ENCODE measurements at places on chromosomes 2 and 18.

- DNase-seq, result no peak
These were observed 118.1 kb upstream of the EPAS1 start for GRCh38 chr2:46179037-46179621.

DNA sequence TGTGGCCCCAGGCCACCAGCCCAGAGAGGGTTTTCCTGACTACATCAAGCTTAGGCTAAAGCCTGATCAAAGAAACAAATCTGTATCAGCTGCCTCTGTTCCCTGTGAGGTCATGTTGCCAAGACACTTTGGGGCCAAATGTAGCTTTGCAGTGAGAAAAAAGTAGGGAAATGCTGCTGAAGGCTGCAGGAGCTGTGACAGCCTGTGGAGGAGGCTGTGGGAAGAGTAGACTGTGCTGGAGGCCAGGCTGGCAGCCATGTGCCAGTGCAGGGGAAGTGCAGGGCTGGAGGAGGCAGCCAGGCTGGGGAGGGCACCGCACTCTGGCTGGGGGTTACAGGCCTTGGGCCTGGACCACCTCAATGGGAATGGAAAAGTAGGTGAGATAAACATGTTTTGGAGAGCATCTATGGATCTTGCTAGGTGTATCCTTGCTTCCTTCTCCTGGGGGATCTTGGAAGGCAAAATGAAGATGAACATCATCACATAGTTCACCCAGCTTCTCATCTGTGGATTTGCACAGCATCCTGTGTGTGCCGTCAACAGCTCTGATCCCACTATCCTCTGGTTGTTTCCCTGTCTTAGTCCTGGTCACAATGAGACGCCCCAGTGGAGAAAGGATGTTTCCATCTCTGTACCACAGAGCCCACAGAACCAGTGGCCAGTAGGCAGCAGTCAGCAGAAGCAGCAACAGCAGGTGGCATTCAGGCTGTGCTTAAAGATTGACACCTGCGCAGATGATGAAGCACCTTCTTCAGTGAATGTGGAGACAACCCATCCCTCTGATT lies 103.8 kb upstream of the COPS8 start:
- DNase-seq, result no peak

- DNase-seq, result no peak
These were observed 21.6 kb downstream of the TWIST2 start for GRCh38 chr2:238869293-238870124.

DNA sequence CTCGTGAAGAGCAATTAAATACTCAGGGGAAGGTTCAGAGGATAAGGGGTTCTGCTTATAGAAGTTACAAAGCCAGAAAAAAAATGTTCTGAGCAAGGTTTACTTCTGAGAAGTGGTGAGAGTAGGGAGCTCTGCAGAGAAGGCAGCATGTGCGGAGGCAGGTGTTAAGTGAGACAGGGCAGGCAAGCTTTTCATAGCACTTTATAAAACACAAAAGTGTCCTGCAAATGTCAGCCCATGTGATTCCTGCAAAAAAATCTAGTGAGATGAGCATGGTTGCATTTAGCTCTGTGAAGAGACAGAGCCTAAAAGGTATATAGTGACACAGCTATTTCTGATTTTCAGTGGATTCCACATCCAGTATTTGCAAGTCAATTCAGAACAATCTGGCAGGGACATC lies 223.8 kb upstream of the SYT4 start:
- DNase-seq, result no peak

DNA sequence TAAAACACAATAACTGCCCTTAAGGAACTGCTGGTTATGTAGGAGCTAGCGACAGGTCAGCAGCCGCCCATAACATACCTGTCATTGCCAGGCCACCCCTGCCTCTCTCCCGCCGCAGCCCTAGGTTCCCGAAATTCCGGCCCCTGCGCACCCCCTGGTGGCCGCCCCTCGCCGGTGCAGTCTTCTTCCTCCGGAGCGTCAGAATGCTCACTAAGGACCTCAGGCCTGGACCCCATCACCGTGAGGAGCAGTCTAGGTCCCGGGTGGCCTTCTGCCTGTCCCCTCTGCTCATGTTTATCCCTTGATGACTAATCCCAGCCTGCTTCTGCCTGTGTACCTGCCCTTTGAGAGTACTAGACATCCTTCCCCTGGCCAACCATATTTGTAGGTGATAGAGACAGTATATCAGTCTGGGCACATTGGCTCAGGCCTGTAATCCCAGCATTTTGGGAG lies 115.7 kb upstream of the SLC1A4 start:
- DNase-seq, result peak; percentile 83

- no peak for DNase-seq
These were observed 428.3 kb downstream of the NCKAP5 start for GRCh38 chr2:133139847-133140533.

GRCh38 chr2:203692031-203692710 lies 14.3 kb upstream of the CD28 start:
- DNase-seq, result no peak

DNA sequence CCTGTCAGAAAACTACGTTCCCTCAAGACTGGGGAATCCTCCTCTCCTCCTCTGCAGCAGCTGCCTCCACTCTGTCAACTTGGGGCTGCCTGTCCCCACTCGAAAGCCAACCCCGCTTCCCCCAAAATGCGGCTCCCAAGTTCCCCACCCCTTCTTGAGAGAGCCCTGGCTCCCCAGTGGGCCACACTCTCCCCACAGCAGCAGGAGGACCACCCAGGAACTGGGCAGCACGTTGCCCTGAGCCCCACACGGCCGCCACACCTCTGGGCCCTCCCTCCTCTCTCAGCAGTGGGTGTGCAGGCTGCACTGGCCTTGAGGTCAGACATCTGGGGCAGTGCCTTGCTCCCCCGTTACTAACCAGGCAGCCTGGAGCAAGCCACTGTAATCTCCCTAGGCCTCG lies 9.6 kb upstream of the TEX51 start:
- no peak for DNase-seq

DNA sequence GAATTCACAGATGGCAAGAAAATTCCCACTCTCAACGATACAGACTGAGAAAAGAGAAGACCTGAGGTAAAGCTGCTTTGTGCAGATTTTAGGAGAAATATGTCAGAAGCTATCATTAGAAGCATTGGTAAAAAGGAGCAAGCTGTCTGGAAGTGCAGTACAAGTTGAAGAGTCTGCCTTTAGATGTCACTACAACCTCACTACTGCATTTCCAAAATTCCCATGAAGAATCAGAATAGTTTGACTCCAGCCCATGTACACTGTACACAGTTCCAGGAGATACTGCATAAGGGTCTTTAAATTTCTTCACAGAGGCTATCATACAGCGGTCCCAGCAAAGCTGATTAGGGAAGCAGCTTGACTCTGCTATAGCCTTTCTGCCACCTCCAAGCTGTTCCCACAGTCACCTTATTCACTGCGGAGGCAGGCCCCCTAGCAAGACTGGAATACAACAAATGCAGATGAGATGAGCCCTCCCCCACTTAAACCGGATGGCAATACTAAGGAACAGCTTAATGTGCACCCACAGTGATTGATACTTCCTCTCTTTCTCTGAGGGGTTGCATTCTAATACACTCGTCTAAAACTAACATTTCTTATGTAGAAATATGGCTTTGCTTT lies 527.4 kb downstream of the TMEM182 start:
- no peak for DNase-seq

DNA sequence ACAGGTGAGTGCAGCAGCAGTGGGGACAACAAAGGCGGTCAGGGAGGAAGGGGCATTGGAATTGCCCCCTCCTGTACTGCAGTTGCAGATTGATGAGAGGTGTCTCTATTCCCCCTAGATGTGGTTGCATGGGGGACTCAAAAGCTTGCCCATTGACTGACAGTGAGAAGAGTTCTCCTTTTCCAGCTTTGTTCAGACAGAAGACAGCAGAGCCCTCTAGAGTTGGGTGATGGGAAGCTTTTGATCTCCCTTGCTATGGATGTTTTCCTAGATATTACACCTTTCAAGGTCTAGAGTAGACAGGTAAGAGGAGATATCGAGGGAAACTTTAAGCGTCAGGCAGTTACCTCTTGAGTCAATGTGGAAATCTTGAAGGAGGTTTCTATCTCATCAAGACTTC lies 2.9 kb downstream of the PROKR1 start:
- DNase-seq, result no peak

GRCh38 chr2:221533299-221533698 lies 38.8 kb downstream of the EPHA4 start:
- no peak for DNase-seq

- DNase-seq, result no peak
These were observed 49.9 kb downstream of the FAM210A start for GRCh38 chr18:13676471-13676870.

DNA sequence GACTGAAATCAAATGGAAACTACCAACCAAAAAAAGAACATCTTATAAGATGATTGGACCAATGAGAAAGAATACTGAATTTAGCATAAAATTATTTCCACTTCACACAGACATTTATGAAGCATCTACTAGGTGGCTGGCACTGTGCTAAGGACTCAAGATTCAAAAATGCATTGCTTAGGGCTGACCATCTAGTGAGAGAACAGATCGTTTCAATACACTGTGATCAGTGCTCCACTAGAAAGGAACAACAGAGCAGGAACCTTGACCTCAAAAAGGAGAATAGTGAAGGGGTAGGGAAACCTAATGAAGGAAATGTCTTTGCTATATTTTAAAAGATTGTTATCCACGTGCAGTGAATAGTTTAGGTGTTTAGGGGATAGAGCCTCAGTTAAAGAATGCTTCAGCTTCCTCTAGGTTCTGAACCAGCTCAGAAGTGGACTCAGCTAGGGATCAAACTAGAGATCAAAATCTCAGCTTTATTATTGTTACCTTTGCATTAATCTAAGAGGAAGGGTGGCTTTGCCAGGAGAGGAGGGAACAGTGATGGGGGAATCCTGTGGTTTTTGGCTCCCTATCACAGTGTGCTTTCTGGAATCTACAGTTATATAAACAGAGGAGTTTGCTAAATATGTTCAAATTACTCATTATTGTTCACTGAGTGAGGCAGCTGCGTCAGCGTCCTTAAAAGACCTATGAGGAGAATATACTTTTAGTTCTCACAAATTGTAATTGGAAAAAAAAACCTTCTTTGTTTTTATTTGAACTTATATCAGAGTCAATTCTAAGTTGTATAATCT lies 16.2 kb upstream of the BBS5 start:
- DNase-seq, result no peak

DNA sequence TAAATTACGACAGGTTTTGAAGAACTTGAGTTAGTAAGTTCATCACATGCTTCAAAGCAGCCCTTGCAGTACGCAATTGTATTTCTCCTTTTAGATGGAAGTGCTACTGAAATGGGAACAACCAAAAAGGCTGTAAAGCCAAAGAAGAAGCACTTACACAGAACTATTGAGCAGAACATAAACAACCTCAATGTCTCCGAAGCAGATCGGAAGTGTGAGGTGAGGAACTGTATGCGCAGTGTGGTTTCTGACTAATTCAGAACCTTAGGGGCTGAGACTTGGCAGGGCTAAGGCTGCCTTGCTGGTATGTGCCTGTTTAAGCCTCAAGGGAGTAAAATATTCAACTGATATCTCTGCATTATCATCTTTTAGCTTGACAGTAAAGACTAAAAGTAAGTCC lies 8.4 kb downstream of the NCAPH start:
- DNase-seq, result no peak

DNA sequence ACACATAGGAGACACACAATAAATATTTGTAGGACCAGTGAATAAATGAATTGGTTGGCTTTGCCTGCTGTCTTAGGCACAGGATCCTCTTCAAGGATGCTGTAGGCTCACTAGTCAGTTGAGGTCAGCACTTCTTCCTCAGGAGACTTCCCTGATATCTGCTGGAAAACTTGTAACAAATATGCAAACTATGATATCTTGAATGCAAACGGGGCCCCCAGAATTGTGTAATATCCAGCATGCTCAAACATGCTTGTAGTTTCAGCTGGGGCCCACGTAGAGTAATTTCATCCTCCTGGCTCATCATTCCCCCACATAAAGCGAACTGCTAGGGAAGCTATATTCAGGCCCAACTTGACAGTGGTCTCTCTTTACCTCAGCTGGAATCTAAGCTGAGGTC lies 43.6 kb downstream of the POLE4 start:
- DNase-seq, result no peak

- no peak for DNase-seq
These were observed 73.1 kb downstream of the RDH14 start for GRCh38 chr2:18487106-18487913.

GRCh38 chr2:167069855-167070254 lies 181.6 kb downstream of the XIRP2 start:
- no peak for DNase-seq

- no peak for DNase-seq
These were observed 161.6 kb downstream of the NEDD4L start for GRCh38 chr18:58205443-58206160.

- DNase-seq, result no peak
These were observed 402.6 kb downstream of the ALK start for GRCh38 chr2:29518646-29519337.

DNA sequence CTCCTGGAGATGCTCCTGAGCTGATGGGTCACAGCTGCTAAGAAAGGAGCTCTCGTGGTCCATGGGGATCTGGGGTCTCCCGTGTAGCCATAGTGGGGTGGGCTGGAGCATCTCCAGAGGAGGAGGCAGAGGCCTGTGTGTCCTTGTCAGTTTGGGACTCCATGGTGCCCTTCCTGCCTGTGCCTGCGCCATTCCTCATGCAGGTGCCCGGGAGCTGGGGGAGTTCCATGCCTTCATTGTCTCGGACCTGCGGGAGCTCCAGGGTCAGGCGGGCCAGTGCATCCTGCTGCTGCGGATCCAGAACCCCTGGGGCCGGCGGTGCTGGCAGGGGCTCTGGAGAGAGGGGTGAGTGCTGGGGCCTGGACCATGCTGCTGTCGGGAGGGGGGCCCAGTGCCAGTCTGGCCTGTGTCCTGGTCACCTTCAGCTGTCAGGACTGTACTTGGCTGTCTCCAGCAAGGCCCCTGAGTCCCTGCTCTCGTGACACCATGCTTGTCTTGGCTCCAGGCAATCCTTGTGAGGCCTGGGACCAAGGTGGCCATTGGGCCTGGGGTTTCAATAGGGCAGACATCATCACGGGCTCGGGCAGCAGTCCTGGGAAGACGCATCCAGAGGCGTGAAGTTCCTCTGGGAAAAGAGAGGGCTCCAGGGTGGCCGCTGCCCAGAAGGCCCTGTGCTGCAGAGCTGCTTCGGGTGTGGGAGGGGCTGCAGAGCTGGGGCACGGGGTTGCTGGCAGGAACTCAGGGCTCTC lies 7.3 kb downstream of the CAPN10 start:
- no peak for DNase-seq

GRCh38 chr18:59927246-59927825 lies 27.5 kb downstream of the PMAIP1 start:
- DNase-seq, result no peak

DNA sequence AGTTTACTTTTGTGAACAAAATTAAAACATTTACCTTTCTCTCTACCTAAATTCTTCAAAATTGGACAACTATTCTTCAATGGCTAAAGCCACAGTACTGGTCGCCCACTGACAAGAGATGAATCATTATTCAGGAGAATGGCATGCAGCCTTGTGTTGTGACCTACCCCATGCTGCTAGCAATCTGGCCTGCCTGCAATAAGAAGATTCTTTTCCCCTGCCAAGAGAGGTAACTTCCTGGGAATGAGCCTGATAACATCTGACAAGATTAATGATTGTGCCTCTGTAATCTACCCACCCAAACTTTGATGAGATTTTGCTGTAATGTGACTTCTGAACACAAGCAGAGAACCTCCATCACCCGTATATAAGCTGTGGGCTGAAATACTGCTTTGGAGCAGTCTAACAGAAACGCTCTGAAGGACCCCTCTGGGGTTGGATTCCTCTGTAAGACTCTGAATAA lies 47.0 kb upstream of the ST3GAL5 start:
- DNase-seq, result no peak
